SIG-M5 (cell line): ENCODE measurements at places on chromosomes 1 and 21.

- DNase-seq, result no peak
These were observed 9.6 kb downstream of the TMCO1 start for GRCh38 chr1:165759095-165759494.

DNA sequence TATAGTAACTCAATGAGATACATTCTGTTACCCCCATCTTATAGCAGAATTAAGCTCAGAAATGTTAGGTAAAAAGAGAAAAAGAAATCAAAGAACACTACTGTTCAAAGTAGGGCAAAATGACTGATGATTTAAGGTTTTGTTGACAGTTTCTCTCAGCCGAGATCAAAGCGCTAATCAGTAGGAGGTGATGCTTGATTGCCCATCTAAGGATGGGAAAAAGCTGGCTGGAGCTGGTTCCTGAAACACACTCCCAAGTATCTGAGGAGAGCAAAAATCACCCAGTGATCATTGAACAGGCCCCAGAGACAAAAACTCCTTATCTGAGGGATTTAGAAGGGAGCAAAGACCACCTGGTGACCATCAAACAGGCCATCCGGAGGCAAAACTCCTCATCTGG, 64.5 kb upstream of the CSF1 start:
- no peak for DNase-seq

DNA sequence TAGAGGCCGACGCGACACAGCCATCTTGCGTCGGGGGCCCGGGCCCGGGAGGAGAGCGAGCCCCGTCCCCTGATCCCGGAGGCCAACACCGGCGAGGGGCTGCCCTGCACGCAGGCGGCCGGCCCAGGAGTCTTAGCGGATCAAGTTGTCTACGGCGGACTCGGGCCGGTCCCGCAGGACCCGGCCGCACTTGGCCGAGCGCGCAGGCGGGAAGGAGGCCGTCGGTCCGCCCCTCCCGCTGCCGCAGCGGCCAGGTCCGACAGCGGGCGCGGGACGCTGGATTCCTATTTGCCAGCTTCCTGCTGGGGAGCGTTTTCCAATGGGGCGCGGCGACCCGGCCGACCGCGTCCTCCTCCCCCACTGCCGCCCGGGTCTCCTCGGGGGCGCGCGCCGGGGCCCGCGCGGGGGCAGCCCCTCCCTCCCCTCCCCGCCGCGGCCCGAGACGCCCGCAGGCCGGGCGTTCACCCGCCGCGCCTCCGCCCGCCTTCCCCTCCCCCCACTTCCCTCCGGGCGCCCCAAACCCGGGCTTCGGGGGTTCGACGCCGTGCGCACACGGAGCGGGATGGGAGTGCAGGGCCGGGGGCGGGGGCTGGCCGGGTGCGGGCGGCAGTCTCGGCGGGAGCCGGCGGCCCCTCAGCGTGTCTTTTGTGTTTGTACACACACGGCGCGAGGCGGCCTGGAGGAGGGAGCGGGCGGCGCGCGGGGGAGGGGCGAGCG, 517 bp upstream of the H3-3A start:
- no peak for DNase-seq

GRCh38 chr1:76209238-76209637, 134.7 kb downstream of the ST6GALNAC3 start:
- DNase-seq, result no peak

GRCh38 chr1:184017306-184017705, 20.2 kb downstream of the COLGALT2 start:
- DNase-seq, result no peak

DNA sequence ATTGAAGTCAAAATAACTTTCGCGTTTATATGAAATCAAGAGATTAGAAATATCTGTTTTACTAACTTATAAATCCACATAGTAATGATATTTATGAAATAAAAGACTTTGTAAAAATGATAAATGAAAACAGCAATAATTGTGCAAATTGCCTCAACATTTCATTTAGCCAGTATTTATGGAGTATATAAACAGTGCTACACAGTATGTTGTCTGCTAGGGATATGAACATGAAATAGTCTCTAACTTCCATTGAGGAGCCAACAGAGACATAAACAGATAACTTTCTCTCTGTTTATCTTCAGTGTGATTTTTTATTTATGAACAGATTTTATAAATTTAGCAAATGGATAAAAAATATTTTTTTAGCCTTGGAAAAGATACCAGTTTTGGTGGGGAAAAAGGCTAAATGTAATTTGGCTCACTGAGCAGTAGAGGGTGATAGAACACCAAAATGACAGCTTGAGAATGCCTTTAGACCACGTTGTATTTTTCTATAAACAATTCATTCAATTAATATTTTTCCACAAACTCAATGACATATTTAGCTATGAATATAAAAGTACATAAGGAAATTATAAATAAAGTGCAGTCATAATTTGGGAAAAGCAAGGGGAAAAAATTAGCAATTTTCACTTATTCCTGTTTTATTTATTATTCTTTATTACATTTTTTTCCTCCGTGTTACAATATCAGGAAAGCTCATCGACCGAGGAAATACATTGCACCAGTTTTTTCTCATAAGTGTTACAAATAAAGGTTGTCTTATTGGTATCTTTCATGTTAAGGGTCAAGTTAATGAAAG, 47.5 kb upstream of the EEIG2 start:
- no peak for DNase-seq
